Stimulated activated CD4-positive, alpha-beta T cell treated with anti-CD3 and anti-CD28 coated beads, Interleukin-12 subunit alpha, Interleukin-12 subunit beta, amount 100 ng/mL, for 24 hours (primary cell): ENCODE measurements at places on chromosomes 5 and 9.

DNA sequence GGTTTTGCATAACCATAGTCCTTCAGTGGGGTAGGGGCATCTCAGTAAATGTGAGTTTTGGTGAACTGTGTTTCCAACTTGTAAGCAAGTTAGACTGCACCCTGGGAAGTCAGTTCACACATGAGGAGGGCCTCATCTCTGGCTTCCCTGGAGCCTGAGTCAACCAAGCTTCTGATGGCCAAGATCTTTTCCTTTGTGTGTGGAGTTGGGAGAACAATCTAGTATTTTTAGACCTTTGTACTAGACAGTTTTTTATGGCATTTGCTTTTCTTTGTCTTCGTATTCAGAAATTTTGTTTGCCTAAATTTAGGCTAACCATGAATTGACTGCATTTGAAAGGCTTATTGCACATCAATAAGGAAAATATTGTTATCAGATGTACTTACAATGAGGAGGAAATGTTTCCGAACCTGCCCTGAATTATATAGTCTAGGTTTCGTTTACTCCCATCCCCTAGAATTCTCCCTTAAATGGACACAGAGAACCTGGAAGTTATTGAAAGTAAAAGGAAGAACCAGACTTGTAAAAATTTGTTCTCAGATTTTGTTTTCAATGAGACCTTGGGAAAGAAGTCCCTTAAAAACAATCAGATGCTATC, 204.6 kb downstream of the AOPEP start:
- no peak for DNase-seq

GRCh38 chr9:4221931-4222330, 77.9 kb downstream of the GLIS3 start:
- no peak for DNase-seq

DNA sequence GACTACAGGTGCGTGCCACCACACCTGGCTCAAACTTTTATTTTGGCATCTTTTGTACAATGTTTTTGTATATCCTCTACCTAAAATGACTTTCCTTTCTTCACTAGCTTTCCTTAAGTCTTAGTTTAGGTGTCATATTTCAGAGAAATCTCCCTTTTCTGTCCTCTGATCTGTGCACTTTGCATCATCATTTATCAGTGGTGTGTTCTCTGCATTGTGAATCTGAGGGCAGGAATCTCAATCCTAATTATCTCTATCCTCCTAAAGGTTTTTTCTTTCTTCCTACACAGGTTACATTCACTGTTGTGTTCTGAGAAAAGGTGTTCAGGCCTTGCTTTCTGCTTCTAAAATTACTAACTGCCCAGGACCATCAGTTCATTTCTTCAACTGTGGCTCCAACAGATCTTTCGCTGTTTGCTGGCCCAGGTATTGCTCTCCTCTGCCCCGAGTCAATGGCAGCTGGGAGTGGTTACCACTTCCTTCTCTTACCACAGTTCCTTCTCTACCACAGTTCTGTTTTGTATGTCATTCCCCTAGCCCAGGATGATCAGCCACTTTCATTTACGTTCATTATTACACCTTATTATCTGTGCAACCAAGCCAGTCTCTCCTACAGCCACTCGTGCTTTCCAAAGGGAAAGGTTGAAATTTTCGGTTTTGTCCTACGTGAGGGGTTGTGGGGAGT, 14.0 kb downstream of the TGFBR1 start:
- DNase-seq = peak; percentile 34

DNA sequence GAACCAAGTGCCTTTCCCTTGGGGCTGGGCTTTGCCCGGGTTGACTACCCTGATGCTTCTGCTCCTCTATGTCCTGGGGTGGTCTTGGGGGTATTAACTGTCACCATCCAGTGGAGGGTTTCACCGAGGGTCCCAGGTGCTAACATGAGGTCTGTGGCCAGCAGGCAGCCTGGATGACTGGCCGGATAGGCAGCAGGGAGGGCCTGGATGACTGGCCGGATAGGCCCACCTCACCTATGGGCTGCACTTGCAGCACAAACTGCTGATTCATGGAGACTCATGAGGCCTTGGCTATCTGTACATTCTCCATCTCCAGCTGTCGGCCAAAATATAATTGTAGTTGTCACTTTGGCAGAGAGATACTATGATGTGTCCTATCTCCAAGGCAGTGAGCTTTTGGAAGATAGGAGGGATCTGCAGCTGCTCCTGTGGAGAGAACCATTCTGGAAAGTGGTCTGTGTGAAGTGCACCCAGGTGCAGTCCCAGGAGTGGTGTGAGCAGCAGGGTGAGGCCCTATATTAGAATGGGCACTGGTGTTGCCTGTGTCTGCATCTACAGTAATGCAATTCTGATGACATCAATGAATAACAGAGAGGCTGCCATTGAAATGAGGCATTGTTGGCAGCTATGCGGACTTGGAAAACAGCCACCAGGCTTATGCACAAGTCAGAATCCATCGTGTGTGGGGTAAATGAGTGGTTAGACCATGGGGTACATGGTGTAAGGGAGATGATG, 26.3 kb upstream of the CDKN2AIPNL start:
- DNase-seq = no peak

GRCh38 chr5:73859696-73860095, 233.7 kb downstream of the ARHGEF28 start:
- DNase-seq = no peak

GRCh38 chr5:143775258-143775657, 36.7 kb upstream of the HMHB1 start:
- DNase-seq = no peak

GRCh38 chr9:127450243-127450760, 904 bp downstream of the RPL12 start:
- DNase-seq = no peak

- DNase-seq = no peak
These were observed 51.6 kb downstream of the ALG2 start for GRCh38 chr9:99169982-99170761.

GRCh38 chr5:1923766-1924165, 41.0 kb upstream of the IRX4 start:
- no peak for DNase-seq

GRCh38 chr9:123344192-123344949, 11.6 kb upstream of the CRB2 start:
- DNase-seq = no peak

DNA sequence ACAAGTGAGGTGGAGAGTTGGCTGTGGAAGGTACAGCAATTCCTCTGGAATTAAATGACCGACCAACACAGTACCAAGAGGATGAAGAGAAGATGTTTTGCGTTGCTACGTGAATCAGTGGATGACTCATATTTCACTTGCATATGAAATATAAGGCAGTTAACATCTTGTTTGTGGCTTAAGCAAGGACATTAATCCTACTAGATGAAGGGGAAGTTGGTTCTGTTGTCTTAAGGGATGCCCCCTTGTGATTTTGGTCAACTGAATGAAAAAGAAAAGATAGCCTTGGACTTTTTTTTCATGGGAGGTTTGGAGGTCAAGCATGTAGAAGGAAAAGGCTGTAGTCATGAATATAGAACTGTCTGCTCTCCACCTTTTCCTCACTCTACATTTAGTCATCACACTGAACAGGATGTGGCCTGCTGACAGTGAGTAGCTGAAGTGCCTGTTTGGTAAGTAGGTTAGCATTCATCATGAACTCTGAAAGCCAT, 33.9 kb downstream of the VLDLR start:
- no peak for DNase-seq

- no peak for DNase-seq
These were observed 1.6 kb downstream of the BTNL3 start for GRCh38 chr5:180990086-180990881.

- no peak for DNase-seq
These were observed 22.5 kb upstream of the CAMSAP1 start for GRCh38 chr9:135929656-135930445.

DNA sequence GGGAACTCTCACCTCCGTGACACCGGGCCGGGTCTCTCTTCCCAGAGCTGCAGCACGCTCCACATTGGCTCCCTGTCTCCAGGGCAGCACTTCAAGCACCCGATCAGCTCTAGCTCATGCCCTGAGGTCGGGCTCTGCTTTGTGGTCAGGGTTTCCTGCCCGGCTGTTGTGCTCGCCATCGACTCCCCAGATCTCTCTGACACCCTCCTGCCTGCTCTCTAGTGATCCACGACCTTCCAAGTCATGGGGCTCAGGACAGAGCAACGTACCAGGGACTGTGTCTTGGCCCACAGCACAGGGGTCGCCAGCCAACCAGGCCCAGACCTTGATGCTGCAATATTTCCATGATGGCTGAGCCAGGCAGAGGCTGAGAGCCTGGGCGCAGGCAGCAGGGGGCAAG, 45.1 kb downstream of the PRRT1B start:
- no peak for DNase-seq

DNA sequence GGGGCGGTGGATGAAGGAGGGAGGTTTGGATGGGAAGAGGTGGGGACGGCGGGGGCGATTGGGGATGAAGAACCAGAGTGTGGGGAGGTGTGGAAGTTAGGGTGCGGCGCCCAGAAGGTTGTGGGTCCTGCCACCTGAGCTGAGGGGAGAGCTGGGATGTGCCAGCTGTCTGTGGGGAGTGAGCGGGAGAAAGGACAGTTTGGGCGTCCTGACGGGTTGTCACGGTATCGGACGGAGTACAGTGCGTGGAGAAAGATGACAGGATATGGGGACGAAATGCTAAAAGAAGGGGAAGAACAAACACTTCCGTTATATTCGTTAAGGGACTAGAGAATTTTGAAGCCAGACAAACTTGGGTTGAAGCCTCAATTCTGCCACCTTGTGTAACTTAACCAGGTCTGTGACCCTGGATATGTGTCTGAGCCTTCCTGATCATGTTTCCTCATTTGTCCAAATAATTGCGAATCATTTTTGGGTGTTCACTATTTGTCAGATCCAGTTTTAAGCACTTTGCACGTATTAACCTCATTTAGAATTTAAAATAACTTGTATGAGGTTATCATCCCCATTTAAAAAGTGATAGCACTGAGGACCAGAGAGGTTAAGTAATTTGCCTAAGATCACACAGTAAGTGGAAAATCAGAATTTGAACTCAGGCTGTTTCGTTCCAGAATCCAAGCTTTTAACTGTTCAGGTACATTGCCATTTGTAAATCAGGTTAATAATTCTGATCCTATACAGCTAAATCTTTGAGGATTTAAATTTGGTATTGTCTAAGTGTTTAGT, 689 bp downstream of the CNTRL start:
- DNase-seq = peak; percentile 33

GRCh38 chr9:71767776-71768321, 464 bp downstream of the CEMIP2 start:
- no peak for DNase-seq

GRCh38 chr5:95830226-95830625, 7.7 kb upstream of the GLRX start:
- DNase-seq = no peak

- DNase-seq = no peak
These were observed 17.9 kb upstream of the RAB14 start for GRCh38 chr9:121219530-121219929.

- no peak for DNase-seq
These were observed 1.5 kb downstream of the NDFIP1 start for GRCh38 chr5:142110046-142110531.

DNA sequence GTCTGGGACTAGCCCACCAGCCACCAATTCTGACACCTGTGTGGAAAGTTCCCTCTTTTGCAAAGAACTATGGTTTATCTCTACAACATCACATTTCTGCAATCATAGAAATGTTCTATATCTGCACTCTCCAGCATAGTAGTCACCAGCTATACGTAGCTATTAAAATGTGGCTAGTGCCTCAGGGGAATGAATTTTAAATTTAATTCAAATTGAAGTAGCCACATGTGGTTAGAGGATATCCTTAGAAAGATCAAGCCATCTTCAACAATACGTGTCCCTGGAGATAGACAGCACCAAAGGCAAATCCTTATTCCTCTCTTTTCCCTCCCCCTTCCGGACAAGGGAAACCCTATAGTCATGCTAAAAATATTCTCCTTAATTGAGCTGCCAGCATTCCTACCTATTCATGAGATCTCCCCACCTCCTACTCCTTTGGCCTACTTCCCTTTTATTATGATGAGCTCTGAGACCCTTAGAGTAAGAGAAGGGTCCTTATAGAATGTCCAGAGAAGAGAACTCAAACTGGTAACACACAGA, 11.1 kb downstream of the LCP2 start:
- no peak for DNase-seq

- DNase-seq = no peak
These were observed 88.3 kb downstream of the GIN1 start for GRCh38 chr5:103031607-103032006.

DNA sequence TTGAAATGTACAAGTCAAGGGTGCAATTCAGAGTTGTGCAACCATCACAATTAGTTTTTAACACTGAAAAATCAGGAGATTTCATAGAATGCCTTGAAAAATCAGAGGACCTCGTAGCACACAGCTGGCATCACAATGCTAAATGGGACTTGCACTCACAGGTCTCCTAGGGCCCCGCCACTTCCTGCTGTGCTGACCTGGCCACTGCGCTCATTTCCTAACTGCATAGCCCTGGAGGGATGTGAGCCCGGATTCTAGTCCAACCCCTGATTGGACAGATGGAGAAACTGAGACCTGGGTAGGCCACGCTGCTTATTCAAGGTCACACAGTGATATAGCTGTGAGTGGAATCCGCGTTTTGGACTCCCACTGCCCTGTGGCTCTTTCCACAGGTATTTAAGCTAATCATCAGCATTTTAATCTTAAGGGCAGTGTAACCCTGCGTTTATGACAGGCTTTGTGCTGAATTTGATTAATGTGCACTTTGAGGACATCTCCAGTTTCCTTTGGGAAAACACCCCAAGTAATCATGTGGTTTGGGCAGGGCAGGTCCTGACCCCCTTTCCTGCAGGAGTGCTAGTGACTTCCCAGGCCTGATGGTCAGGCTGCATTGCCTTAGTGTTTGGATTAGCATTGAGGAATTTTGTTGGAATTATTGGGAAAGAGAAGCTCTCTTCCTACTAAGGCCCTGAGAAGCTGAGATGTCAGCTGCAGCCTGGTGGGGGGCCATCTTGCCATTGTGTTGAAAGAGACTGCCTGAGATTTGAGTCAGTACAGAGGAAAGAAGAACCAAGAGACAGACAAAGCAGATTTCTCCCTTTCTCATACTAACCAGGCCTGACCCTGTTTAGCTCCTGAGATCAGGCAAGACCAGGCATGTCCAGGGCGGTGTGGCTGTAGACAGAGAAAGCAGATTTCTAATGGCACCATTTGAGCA, 36.2 kb downstream of the STC2 start:
- DNase-seq = no peak

DNA sequence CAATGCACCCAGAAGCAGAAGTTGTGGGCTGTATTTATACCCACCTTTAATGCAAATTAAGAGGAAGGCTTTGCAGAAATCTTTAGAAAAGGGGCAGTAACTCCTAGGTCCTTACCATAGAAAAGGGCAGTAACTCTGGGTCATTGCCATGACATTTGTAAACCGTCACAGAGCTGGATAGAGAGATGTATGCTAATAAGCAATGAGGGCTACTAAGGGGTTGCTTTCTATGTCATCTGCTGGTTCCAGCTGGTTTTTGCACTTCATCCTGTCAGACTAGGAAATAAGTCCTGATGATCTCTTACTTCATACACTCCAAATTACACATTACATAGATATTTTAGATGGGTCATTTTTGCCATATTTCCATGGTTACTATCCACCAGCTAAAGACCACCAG, 299.1 kb upstream of the TYRP1 start:
- no peak for DNase-seq

DNA sequence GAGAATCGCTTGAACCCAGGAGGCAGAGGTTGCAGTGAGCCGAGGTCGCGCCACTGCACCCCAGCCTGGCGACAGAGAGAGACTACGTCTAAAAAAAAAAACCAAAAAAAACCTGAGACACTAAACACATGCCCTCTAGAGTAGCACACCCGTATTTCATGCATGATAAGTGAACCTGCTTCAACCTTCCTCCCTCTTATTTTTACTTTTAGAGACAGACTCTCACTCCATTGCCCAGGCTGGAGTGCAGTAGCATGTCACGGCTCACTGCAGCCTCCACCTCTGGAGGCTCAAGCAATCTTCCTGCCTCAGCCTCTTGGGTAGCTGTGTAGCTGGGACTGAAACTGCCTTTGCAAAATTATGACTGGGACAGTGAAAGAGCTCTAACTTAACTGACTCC, 17.6 kb upstream of the NANS start:
- no peak for DNase-seq
